Ammon's horn (tissue), 1 donor: ENCODE measurements at places on chromosomes 3 and 15.

- no peak for DNase-seq
Observed at GRCh38 chr15:63389902-63390670, 8.4 kb upstream of the CA12 start.

DNA sequence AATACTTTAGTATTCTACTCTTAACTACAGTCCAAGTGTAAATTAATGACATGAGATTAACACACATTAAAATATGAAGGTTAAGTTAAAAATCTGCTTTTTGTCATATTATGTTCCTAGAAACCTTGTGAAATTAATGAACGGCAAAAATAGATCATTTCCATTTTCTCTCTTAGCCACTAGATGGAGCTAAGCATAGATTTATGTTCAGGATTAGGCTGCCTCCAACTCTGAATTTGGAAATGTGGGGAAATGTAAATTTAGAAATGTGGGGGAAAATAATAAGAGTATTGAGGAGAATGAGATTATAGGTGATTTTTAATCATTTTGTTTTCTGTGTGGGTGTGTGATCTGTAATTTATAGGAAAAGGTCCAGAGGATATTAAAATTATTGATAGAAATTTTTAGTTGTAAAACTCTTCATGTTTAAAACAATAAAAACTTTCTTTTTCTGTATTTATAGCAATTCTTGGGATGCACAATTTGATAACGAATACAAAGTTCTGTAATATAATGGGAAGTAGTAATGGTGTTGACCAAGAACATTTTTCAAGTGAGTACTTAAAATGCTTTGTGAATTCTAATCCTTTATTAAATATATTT lies 59.2 kb downstream of the TMOD3 start:
- DNase-seq = peak; percentile 8

DNA sequence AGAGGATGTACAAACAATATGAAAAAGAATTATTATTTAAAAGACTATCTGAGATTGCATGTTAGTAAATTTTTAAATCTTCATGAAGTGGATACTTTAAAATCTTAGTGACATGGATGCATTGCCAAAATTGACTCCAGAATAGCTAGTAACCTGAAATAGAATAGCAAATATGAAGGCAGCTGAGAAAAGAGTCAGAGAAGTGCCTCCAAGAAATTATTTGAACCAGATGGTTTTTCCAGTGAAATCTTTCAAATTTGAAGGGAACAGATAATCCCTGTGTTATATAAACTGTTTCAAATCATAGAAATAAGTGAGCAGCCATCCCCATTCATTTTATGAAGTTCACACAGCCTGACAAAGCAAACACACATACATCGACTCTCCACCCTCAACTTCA lies 29.6 kb downstream of the FSIP1 start:
- DNase-seq = no peak

DNA sequence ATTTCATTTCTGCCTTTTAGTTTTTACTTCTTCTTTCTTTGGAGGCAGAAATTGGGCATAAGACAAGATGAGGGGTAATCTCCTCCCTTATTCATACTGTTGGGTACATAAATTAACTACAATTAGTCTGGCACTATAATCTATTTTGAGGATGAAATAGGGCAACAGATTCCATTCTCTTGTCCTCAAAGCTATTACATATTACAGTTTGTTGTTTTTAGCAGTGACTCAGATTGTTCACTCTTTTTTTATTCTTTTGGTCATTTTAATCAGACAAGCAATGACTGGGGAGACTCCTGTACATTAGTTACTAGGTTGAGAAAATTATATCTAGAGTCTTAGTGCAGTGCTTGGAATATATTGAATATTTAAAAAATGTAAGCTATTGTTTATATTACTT lies 556.0 kb downstream of the OTOL1 start:
- DNase-seq = no peak

DNA sequence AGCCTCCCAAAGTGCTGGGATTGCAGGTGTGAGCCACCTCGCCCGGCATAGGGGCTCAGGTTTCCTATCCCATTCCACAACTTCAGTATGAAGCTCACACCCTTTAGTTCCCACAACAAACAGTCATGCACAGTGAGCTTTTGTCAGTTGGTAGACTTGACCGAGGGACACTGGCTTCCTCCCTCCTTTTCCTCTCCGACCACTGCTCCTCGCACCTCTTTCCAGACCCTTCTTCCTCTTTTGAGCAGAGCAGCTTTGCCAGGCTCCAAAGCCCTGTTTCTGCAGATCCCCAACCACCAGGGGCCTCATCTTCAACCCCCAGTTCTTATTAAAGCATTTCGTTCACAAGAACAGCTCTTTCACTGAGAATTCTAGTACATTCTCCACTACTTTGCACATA lies 12.7 kb upstream of the CILP start:
- no peak for DNase-seq

GRCh38 chr3:133540896-133541674 lies 32.4 kb upstream of the CDV3 start:
- DNase-seq = no peak

GRCh38 chr3:28667646-28668621 lies 319.3 kb upstream of the AZI2 start:
- DNase-seq = peak; percentile 72

GRCh38 chr3:123397050-123397590 lies 51.8 kb downstream of the ADCY5 start:
- no peak for DNase-seq

- DNase-seq = no peak
Observed at GRCh38 chr3:169497567-169498257, 165.8 kb downstream of the MECOM start.

- DNase-seq = no peak
Observed at GRCh38 chr3:1499694-1500093, 406.9 kb downstream of the CNTN6 start.

- DNase-seq = no peak
Observed at GRCh38 chr3:130850843-130851242, 43.0 kb upstream of the ATP2C1 start.

GRCh38 chr3:117600666-117601065 lies 891.1 kb downstream of the TUSC7 start:
- no peak for DNase-seq
